ACHN (cell line): ENCODE measurements at places on chromosomes 12 and 14.

- DNase-seq, result no peak
Measured at GRCh38 chr14:69619012-69619411, 7.6 kb downstream of the SUSD6 start.

- DNase-seq, result peak; percentile 82
Measured at GRCh38 chr14:47606566-47606965, 68.8 kb downstream of the MDGA2 start.

DNA sequence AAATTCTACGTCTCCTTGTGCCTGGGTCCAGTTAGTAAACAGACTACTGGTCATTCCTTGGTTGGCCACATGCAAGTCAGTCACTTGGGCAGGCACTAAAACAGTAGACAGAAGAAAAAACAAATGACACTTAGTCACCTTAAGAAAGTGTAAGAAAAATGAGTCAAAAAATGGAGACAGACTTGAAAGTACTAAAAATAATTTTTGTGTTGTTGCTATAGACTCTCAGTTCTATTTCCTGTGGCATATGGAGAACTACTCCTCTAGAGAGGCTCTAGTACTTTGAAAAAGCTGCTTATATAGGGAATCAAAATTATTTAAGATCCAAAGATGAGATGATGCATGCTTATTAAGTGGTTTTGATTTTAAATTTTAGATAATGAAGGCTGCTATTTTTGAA is 56.0 kb downstream of the PTPRB start:
- no peak for DNase-seq

GRCh38 chr12:48956279-48957140 is 777 bp downstream of the ARF3 start:
- DNase-seq, result peak; percentile 100

DNA sequence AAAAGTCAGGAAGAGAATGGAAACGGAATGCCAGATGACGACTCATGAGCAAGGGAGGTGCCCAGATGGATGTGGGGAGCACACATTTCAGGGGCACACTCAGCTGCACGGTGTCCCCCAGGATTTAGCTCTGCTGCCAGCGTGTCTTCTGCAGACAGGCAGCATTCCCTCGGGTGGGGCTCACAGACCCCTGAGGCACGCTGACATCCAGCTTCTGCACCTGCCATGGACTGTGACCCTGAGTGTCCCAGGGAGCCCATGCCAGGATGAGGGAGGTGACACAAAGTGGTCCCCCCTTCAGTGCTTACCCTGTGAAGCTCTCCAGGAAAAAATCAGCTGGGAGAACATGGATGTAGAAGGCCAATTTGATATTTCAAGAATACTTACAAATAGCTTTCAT is 84.2 kb downstream of the PIWIL1 start:
- DNase-seq, result no peak

DNA sequence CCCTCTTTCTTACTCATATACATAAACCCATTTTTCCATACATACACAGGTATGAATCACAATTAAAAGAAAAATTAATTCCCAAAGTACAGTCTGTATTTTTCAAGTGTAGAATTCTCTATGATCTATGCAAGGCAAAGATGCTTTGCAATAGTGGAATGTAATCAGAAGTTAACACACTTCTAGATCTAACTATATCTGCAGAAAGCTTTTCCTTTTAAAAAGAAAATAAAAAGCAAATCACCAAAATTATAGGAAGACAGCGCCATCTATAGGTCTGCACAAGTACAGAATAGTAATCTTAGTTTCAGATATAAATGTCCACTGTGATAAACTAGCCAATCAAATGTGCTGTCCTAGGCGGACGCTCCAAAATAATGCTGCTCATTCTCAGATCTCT is 22.0 kb downstream of the SLC25A21 start:
- peak; percentile 46 for DNase-seq

GRCh38 chr12:109932878-109933503 is 32.9 kb downstream of the TCHP start:
- DNase-seq, result no peak

DNA sequence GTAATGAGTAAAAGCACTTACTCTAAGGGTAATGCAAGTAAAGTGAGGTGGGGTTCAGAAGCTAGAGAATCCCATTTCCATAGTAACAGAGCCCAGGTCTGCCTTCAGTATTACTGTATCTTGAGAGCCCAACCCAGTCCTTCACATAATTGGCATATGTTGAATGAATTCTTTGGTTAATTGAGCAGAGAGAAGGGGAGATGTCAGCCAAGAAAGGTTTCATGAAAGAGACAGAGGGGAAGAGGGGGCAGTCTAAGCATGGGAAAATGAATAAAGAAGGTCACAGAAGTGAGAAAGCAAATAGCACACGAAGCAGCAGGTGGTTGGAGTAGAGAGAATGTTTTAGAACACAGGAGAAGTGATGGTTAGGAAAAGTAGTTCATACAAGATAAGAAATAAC is 371.1 kb downstream of the SEC23A start:
- DNase-seq, result no peak

DNA sequence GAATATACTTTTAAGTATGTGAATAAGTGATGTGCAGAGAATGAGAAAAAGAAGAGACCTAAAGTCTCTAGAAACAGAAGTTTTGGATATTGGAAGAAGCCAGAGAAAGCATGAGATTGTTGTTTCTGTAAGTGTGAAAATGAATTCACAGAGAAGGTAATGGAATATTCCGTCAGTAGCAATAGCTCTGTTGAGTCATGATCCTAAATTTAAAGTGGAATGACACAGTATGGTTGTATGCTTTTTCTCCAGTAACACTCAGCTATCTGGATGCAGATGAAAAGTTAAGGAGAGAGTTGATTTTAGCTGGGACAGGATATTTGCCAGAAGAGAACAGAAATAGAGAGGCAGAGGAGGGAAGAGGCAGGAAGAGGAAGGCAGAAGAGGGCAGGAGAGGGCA is 1166.3 kb downstream of the GALC start:
- DNase-seq, result no peak

GRCh38 chr12:54611715-54612149 is 23.0 kb downstream of the LACRT start:
- DNase-seq, result no peak

GRCh38 chr14:32650030-32650429 is 288.6 kb upstream of the NPAS3 start:
- no peak for DNase-seq

- DNase-seq, result peak; percentile 28
Measured at GRCh38 chr12:125983094-125983783, 918.0 kb downstream of the AACS start.

GRCh38 chr12:65533177-65533883 is 254.8 kb downstream of the MSRB3 start:
- DNase-seq, result no peak
